ENCODE measurements at places on chromosomes 4 and X.

DNA sequence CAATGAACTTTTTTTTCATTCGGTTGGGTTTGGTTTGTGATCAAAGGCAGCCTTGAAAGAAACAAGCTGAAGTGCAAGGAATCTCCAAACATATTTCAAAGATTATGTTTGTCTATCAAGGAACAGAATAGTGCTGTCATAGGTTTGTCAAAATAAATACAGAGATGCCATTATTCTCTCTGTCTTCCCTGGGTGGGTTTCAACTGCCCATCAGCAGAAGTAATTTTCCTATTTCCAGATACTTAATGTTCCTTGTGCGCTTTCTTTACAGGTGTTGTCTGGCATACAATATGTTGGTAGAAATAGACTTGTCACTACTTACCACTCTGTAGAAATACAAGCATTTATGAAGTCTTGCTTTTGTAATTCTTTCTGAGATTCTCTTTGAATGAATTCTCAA, 294.9 kb downstream of the PDHA2 start:
- no peak for DNase-seq

- DNase-seq, result no peak
Observed at GRCh38 chrX:21975812-21976211, 35.3 kb downstream of the SMS start.

GRCh38 chr4:113147498-113148111, 98.2 kb downstream of the ANK2 start:
- DNase-seq, result no peak

GRCh38 chrX:105533951-105534350, 288.4 kb upstream of the NRK start:
- DNase-seq, result no peak

DNA sequence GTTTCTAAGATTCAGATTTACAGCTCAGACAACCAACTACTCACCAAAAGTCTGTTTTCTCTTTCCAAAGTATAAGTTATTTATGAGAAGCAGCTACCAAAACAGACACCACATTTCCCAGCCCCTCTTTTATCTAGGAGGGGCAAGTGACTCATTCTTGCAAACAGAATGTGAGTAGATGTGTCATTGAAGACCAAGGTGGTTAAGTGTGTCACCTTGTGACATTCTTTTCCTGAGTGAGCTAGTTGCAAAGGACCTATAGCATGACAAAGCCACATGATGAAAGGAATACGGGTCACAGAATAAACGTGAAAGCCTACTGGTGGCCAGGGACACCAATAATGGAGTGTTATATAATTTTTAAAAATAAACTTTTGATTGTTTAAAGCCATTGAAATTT, 50.0 kb downstream of the SLC7A11 start:
- no peak for DNase-seq

GRCh38 chr4:139214039-139214534, 37.1 kb upstream of the ELF2 start:
- no peak for DNase-seq
